Activated naive CD4-positive, alpha-beta T cell treated with anti-CD3 and anti-CD28 coated beads, Interleukin-2, amount 10 ng/mL, durations not matched to agents 7 days and 5 days (primary cell): ENCODE measurements at places on chromosomes 2 and 18.

DNA sequence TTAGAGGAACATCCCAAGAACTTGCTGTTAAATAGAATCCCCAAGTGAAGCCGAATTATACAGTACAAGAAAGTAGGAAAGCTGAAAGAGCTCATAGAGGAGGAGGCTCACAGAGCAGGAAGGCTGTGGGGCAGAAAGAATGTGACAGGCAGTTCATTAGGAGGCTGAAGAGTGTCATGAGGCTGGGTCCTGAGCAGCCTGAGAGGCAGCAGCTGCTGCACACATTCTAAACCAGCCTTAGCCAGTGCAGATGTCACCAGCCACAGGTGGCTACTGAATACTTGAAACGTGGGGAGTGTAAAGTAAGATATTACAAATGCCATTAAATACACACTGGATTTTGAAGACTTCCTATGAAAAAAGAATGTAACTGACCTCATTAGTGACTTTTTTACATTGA lies 490.2 kb upstream of the KLHL29 start:
- DNase-seq: no peak

DNA sequence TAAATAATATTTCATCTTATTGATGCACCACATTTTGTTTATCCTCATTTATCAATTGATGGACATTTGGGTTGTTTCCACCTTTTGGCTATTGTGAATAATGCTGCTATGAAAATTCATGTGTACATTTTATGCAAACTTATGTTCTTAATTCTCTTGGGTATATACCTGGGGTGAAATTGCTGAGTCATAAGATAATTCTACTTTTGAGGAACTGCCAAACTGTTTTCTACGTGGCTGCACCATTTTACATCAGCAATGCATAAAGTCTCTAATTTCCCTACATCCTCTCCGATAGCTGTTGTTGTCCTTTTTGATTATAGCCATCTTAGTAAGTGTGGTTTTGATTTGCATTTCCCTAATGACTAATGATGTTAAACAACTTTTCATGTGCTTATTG lies 116.5 kb upstream of the DLX2 start:
- no peak for DNase-seq

GRCh38 chr18:12895014-12895413 lies 11.0 kb upstream of the PTPN2 start:
- DNase-seq: no peak

GRCh38 chr2:131038258-131039100 lies 54.8 kb downstream of the FAM168B start:
- DNase-seq: no peak

DNA sequence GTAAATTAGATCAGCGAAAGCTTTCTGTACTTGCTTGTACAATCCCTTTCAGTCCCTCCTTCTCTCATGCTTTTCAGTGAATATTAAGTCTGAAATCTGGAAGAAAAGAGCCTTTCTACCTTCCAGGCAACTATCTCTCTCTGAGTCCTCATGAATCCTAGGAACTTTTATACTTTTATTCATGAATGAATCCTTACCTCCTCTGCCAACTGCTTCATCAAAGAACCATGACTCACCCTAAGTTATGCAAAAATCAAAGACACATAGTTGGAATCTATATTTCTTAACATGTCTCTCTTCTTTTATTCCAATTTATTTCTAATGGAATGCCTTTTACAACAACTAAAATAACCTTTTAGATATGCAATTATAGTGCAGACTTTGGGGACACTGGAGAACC lies 394.2 kb downstream of the CLIP4 start:
- DNase-seq: no peak

GRCh38 chr2:19632403-19632991 lies 269.3 kb downstream of the TTC32 start:
- DNase-seq: no peak

DNA sequence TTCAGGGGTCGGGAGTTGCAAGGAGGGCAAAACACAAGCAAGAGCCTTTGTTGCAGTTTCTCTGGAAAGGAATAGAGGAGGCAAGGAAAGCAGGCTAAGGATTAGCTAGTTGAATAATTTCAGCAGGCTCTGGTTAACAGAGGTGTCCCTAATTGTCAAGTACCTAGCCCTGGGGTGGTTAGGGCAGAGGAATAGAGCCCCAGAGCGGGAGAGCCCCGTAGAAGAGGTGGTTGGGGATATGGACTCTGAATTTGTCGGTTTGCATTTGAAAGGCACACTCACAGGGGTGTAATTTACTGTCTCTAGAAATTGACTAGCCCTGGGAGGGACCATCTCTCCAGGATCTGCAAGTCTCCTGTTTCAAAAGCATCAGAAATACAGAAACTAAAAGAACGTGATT lies 1030.2 kb downstream of the TMEM182 start:
- DNase-seq: no peak

DNA sequence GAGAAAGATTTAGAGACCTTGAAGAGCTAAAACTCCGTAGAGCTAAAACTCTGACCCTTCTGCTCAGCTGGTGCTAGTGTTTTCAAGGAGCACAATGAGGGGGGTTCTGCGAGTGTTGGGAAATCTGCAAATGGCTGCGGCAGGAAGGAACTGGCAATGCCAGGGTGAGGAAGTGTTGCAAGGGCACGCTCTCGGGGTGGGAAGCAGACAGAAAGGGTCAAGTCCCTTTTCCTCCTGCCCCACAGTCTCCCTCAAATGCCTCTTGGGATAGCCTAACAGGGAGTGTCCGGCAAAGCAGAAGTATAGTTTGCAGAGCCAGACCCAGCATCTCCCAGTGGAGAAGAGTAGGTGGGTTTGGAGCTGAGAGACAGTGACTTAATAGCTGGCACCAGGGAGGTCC lies 60.5 kb downstream of the NCAPH start:
- DNase-seq: no peak

- DNase-seq: no peak
These were observed 949 bp downstream of the MYOM1 start for GRCh38 chr18:3218819-3219218.

DNA sequence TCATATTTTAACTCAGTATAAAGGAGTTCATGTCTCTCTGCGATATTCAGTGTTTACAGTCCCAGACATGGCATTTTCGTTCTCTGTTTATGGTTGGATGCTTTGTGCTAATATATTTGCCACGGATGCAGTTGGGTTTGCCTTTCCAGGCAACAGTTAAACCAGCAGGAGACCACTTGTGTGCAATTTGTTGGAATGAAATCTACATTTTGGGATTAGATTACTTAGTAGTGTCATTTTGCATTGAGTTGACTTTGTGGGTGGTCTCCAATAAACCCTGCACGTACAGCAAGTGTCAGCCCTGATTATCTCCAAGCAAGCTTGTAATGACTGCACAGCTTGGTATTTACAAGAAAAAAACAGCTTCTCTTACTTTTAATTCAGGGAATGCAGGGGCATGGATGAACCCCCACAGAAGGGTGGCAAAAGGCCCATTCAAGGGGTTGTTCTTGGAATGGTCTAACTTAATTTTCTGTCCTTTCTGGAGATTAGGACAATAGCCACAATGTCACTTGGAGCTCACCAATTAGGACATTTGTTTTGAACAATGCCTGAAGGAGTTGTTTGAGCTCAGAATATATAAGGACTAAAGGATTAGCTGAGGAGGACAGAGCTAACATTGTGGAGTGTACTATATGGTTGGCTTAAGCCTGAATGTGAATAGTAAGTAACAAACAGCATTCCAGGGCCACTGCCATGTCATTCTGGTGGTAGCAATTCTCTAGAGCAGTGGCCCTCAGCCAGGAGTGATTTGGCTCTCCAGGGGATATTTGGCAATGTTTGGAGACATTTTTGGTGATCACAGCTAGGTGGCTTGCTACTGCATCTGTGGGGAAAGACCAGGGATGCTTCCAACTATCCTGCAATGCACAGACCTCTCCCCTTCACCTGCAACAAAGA lies 121.5 kb downstream of the SLC4A3 start:
- no peak for DNase-seq

DNA sequence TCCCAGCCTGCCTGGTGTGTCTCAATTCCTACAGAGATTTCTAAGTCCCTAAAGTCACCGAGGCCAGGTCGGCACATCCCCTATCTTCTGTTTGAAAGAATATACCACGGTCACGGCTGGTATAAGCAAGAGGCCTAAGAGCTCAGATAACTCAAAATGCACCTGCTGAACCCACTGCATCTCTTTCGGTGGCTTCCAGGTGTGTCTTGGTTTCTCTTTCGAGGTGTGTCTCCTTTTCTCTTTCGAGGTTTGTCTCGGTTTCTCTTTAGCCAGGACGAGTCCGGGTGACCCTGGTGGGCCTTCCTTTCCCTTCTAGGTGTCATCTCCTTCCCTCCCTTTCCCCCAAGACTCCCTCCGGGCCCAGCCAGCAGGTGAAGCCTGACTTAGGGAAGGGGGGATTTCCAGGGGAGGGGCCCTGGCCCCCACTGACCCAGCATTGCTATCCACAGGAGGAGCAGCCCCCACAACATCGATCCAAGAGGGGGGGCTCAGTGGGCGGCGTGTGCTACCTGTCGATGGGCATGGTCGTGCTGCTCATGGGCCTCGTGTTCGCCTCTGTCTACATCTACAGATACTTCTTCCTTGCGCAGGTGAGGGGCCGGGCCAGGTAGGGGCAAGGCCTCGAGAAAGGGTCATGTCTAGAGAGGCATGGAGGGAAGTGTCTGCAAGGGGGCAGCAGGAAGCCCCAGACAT lies 8.4 kb downstream of the ITM2C start:
- peak; percentile 32 for DNase-seq

GRCh38 chr2:46544581-46544980 lies 65.2 kb downstream of the TMEM247 start:
- no peak for DNase-seq

DNA sequence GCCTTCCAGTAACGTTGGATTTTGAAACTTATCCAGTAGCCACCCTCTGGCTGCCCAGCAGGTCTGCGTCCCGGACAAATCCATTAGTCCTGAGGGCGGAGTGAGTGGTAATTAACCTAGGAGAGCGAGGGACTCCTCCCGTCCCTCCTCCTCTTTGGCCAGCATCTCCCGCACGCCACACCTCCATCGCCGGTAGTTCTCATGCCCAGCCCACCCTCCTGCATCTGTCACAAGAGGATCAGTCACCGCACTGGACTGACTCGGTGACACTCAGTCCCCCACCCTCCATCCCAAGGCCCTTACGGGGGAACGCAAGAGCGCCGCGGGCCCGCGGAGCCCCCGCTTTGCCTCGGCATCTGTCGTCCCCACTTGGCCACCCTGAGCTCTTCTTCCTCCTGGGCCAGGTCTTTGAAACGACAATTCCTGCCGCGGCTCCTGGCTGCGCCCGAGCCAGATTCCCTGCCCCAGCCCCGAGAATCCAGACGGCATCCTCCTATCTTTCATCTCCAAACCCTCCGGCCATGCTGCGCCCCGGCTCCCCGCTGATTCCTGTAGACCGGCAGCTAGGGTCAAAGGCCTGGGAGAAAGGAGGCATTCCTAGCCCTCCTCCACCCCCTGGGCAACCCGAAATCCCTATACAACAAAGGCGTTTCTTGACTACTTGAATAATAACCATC lies 77.5 kb downstream of the EIF2AK3 start:
- no peak for DNase-seq

DNA sequence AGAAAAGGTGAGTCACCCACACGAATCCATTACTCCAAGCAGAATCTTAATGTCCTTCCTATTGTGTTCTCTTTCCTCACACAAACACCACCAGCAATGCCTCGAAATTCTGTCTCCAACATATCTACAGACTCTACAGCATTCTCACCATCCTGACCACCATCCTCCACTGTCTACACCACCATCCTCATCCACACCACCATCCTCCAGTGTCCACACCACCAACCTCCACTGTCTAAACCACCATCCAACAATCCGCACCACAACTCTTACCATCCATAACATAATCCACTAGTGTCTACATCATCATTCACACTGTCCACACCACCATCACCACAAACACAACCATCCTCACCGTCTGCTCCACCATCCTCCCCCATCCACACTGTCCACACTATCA lies 121.6 kb upstream of the ALKAL2 start:
- DNase-seq: no peak

DNA sequence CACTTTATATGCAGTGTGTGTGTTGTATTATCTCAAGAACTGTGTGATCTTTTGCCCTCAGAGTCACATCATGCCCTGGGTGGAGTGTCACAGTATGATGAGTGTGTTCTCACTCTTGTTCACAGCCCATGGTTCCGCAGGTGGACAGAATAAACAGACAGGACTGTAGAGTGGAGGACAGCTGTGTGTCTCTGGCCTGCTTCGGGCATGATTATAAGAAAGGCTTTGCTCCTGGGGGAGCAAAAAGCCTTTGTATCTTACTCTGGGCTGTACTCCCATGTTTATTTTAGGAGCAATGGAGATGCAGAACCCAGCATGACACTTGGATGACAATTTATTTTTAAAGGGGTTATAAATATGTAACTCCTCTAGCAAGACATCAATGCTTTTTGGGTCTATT lies 371.7 kb upstream of the MEX3C start:
- DNase-seq: no peak

GRCh38 chr2:206766057-206766930 lies 888 bp downstream of the FASTKD2 start:
- no peak for DNase-seq

DNA sequence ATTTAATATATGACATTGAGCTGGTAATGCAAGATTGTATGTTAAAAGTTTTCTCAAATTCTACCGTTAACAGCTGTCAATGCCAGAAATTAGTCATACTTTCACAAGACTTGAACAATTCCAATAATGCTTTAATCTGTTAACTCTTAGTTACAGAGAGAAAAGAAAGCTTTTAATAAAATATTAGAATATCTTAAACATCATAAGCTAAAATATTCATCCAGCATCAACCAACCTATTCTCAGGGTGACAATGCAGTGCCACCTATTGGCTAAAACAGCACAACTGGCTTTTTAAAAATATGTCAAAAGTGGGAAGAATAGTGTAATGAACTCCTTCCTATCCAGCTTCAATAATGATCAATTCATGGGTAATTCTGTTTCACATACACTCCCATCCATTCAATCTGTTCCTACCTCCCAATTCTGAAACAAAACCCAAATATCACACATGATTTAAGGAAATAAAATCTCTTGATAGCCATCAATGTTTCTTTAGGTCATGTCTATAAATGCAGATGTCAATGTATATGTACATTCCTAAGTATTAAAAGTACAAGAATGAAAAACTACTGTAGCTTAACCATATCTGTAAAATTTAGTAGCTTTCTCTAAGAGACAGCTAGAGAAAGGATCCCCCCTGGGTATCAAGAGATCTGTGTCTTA lies 79.8 kb upstream of the CCDC141 start:
- peak; percentile 39 for DNase-seq

DNA sequence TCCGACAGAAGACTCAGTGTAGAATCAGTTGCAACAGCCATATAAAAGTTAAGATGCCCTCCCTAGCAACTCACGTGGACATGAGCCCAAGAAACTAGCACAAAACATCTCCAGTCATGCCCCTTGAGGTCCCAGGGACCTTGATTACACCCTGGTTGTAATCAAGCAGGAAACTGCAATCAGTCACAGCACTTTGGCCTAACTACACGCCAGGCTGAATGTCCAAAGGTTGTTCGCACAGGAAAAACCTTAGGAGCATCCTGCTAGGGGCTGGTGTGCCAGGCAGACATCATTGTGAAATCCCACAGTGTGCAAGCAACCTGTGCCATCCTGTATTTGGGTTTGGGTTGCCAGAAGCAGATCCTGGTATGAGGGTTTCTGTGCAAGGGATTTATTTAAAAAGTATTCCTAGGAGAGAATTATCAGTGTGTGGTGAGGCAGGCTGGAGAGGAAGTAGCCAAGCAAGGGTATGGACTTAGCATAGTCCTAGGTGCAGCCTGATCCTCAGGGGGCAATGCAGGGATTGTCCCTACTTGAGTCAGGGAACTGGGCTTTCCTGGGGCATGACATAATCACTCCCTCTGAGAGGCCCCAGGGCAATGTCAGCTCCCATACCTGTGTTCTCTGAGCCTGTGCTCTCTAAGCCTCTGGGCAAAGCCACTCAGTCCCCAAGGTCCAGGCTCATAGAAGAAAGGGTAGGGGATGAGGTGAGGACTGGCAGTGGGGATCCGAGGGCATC lies 17.8 kb upstream of the SULT1C2 start:
- no peak for DNase-seq
